A549 treated with Hydrocortisone at 1 μM for 4 hours (cell line): ENCODE measurements at places on chromosomes 1 and 21. TPM values are rescaled to one million over a fixed set of nuclear protein-coding genes. Genes with fewer than 3 reads are reported as not detected.

The SLC1A7 gene
- 0.05 TPM in 2 of 5 replicates, not detected in the others for total RNA-seq

The KLHDC8A gene
- 0.55 to 1.2 TPM (median 0.75 TPM) in 5 replicates for total RNA-seq

The S100A7 gene
- total RNA-seq, result not detected in 5 replicates

The FAM131C gene
- 13.8 to 19.9 TPM (median 17.8 TPM) in 5 replicates for total RNA-seq

The GJA9 gene
- total RNA-seq, result 0.07 TPM in 1 of 5 replicates, not detected in the others

The IL12RB2 gene
- 0.08 to 0.20 TPM (median 0.12 TPM) in 5 replicates for total RNA-seq

The KIF21B gene
- 1.3 to 2.2 TPM (median 1.9 TPM) in 5 replicates for total RNA-seq

The EXOC8 gene
- total RNA-seq, result 8.0 to 11.4 TPM (median 8.7 TPM) in 5 replicates

The SERPINC1 gene
- total RNA-seq, result 0.07 to 0.13 TPM (median 0.10 TPM) in 4 of 5 replicates, not detected in the other

The FOXD3 gene
- 0.59 to 0.92 TPM (median 0.80 TPM) in 5 replicates for total RNA-seq

The DAB1 gene
- total RNA-seq, result not detected in 5 replicates

The TMEM167B gene
- 7.9 to 9.3 TPM (median 8.6 TPM) in 5 replicates for total RNA-seq

The CYP4A11 gene
- not detected in 5 replicates for total RNA-seq

The TPTE gene
- total RNA-seq, result not detected in 5 replicates

The KRTAP13-2 gene
- total RNA-seq, result not detected in 5 replicates
